GM10248 (cell line): ENCODE measurements at places on chromosomes 13 and 19.
A peak's percentile ranks its signal among the peaks of the same experiment; 100 is the strongest.

- DNase-seq, result peak; percentile 65
These were observed 26.1 kb downstream of the ZMYM2 start for GRCh38 chr13:19984430-19985218.

GRCh38 chr19:48487948-48488347 is 18.8 kb downstream of the CYTH2 start:
- no peak for DNase-seq

DNA sequence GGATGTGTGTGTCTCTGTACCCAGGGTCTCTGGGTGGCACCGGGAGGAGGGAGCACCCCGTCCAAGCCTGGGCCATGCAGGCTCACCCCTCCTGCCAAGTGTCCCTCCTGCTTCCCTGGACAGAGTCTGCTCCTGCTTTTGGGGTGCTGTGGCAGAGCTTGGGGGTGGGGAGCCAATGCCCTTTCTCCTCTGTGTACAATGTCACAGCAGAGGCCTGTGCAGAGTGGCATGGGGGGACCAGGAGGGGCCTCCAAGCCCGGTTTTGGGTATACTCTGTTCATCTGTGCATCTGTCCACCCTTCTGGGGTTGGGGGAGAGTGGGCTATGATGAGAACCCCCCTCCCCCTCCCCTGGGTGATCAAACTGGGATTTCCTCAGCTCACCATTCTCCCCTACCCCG is 33.5 kb downstream of the PDE4A start:
- no peak for DNase-seq

DNA sequence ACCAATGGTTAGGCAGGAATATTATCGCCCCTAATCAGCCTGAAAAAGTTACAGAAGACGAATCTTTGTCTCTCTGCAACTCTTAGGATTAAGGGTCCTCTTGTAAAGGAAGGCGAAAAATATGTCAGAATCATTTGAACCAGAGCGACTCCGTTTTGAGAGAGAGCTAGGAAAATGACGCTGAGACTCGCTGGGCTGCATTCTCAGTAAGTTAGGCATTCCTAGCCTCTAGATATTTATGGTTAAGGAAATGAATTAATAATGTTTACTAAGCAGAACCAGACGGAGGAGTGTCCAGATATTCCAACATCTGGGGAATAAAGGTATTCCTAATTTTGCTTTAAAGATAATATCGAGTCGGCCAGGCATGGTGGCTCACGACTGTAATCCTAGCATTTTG is 755 bp upstream of the ZNF726 start:
- no peak for DNase-seq

GRCh38 chr13:43433691-43434141 is 353.1 kb downstream of the ENOX1 start:
- no peak for DNase-seq

- peak; percentile 49 for DNase-seq
These were observed 254.7 kb upstream of the SGCG start for GRCh38 chr13:22925881-22926747.

DNA sequence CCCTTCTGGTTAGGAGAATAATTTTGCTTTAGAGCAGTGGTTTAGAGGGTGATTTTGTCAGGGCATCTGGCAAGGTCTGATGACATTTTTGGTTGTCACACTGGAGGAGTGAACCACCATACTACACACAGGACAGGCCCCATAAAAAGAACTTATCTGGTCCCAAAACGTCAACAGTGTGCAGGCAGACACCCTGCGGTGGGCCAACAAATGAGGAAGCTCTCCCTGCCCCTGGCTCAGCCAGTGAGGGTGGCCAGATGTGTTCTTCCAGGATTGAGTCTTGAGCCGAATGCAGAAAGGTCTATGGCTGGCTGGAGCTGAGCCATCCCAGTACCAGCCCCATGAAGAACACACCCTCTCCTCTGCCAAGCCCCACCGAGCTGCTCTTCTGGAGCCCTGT is 149.2 kb downstream of the MIPEP start:
- DNase-seq, result no peak

GRCh38 chr13:62251734-62252133 is 836.1 kb upstream of the PCDH20 start:
- no peak for DNase-seq

GRCh38 chr19:55197528-55197927 is 11.8 kb downstream of the PTPRH start:
- DNase-seq, result peak; percentile 29

GRCh38 chr13:30730526-30730925 is 4.8 kb upstream of the ALOX5AP start:
- DNase-seq, result no peak

DNA sequence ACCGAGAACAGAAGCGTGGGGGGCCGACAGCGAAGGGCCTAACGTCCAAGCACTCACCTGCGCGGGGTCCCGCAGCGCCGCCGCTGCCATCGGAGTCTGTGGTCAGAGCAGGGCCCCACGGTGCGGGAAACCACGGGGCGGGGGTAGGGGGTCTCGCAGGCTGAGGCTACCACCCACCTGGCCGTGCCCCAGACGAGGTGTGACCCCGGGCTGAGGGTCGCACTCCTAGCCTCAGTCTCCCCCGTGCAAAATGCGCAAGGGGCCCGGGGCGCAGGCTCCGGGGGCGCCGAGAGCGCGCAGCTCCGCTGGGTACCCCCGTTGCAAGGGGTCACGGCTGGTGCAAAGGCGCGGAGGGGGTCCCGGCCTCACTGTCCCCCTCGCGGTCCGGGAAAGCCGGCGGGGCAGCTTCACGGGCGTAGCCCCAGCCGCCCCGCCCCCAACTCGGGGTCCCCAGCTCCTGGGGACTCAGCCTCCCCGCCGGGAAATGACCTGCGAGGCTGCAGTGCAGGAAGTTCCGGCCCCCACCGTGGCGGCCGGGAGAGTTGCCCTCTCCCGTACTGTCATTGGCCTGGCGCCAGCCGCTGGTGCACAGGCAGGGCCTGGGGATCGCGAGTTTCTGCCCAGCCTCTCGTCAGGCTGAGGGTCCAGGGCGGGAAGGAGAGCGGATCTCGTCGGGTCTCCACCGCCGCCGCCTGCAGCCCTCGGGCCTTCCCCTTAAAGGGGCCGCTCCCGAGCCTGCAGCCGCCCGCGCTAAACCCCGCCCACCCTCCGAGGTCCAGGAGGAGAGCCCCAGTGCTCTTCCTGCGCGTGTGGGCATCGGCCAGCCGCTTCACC is at the start of gene ZNF792:
Gene ZNF792, minus strand, starts transcription at position 657 of the 834 bp plus-strand sequence. Its CDS starts 567 bp downstream, at position 90.
- DNase-seq, result peak; percentile 84

GRCh38 chr19:43534816-43535761 is 2.1 kb downstream of the ZNF575 start:
- DNase-seq, result peak; percentile 39

- no peak for DNase-seq
These were observed 358.9 kb downstream of the DLEU7 start for GRCh38 chr13:50484472-50485113.

DNA sequence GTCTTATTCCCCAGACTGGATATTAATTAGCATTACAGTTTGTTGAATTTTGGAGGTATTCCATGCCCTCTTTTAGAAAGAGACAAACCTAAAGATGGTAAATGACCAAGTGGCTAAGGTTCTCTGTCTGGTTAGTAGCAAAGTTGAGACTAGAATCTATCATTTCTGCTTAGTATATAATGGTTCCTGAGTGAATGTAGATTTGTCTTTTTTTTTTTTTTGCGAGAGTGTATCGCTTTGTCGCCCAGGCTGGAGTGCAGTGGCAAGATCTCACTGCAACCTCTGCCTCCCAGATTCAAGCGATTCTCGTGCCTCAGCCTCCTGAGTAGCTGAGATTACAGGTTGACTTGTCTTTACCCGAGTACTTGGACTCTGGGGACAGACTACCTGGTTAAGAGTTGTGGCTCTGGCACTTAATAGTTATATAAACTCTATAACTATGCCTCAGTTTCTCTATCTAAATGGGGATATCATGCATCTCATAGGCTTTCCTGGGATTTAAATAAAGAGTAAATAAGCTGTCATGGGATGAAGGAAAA is 2.7 kb downstream of the NAA16 start:
- no peak for DNase-seq

DNA sequence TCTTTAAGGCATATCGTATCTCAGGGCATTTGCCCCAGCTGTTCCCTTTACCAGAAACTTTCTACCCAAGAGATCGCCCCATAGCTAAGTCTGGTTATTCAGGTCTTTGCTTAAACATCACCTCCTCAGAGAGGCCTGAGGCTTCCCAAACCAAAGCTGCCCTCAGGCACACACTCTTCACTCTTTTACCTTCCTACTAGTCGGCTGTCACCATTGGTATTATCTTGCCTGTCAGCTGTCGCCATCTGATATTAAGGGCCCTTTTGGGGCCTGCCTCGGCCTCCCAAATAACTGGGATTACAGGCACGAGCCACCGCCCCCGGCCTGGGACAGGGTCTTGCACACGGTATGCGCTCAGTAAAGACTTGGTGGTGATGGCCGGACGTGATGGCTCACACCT is 1.0 kb downstream of the GADD45GIP1 start:
- no peak for DNase-seq

DNA sequence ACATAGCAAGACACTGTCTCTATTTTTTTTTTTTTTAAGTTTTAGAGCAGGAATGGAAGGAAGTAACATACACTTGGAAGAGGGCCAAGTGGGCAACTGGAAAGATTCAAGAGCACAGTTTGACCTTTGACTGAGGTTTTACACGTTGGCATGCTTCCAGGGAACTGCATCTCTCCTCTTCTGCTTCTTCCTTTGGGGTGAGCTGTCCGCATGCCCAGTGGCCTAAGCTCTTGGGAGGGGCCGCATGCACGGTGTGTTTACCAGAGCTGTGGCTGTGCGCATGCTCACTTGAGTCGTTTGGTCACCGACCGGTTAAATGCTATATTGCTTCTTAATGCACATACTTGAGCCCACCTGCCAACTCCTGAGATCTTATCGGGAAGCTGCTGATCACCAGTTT is 727.7 kb downstream of the UQCRFS1 start:
- DNase-seq, result no peak

DNA sequence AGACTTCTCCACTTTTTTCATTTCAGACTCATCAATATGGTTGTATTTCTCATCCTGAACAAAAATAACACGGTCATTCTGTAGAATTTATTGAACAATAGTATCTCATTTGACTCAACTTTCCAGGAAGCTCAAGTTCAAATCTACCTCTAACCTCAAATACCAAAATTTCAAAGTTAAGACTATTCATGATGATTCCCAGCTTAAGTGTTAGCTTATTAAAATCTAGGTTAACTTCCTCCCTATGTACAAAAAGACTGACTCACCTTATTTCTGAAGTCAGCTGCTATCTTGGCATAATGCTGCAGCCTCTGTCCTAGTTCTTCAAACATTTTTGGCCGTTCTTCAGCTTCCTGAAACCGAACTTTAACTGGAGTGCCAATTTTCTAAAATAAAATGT is 23.2 kb downstream of the HSPH1 start:
- no peak for DNase-seq

DNA sequence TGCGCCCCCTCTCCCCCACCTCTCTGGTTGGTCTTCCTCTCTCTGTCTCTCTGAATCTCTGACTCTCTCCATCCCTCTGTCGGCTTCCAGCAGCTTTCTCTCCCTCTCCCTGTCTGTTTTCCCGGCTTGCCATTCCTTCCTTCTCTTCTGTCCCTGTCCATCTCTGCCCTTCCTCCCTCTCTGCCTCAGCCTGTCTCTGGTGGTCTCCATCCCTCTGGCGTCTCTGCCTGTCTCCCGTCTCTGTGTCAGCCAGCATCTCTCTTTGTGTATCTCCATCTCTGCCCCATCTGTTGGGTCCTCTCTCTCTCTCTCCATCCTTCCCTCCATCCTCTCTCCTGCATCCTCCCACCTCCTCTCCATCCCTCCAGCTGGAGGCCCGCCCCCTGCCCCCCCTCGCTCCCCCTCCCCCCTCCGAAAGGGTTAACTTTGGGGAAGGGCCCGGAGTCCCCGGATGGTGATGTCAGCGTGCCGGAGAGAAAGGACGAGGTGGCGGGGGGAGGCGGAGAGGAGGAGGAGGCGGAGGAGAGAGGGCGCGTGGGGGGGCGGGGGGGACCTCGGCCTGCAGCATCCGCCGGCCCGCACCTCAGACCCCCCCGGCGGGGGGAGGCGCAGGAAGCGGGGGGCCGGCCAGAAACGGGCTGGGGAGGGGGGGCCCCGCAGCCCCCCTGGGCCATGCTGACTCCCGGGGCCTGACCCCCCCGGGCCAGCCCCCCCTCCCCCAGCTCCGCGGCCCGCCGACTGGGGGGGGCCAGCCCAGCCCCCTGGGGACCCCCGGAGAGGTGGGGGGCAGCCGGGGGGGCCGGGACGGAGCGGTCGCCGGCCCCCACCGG is at the start of gene BRSK1:
Gene BRSK1, plus strand, starts transcription at position 450 of the 830 bp plus-strand sequence. CDS start 446 bp downstream, outside the sequence.
- DNase-seq, result no peak

- no peak for DNase-seq
These were observed 1.0 kb upstream of the TM6SF2 start for GRCh38 chr19:19274146-19274545.

DNA sequence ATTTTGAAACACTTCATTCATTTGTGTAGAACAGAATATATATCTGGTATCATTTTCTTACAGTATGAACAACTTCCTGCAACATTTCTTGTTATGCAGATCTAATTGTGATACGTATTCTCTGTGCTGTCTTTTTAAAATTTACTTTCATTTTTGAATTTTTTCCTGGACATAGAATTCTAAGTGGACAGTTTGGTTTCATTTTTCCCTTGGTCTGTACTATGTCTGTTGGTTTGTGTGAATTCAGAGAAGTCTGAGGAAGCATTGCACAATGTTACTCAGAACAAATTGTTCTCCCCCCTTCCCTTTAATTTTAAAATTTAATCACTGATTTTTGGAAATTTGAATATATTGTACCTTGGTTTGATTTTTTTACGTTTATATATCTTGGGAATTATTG is 352.5 kb upstream of the PCDH20 start:
- DNase-seq, result no peak

DNA sequence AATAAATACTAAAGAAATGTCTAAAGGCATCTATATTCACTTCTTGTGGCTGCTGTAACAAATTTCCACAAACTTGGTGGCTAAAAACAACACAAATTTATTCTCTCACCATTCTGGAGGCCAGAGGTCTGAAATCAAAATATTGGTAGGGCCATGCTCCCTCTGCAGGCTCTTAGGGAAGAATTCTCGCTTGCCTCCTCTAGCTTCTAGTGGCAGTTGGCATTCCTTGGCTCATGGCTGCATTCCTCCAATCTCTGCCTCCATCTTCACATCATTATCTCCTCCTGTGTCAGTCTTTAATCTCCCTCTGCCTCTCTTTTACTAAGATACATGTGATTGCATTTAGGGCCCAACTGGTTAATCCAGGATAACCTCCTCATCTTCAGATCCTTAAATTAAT is 54.1 kb upstream of the RFXAP start:
- no peak for DNase-seq

GRCh38 chr13:62906896-62907295 is 1491.2 kb upstream of the PCDH20 start:
- DNase-seq, result no peak

DNA sequence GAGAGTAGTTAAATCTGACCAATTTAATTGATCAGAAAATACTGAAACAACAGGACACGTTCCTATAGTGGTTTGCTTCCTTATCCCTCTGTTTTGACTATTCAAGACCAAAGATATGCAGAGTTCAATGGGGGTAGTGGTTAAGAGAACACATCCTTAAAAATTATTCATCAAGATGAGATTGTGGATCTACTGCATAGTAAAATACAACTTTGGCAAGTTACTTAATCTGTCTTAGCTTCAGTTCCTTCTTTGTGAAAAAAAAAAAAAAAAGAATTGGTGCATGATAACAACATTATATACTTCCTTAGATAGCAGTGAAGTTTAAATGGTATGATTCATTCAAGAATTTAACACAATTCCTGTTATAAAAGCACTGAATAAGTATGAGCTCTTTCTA is 552.1 kb downstream of the DCT start:
- DNase-seq, result no peak
